ENCODE measurements at places on chromosomes 12 and 14. TPM values are rescaled to one million over a fixed set of nuclear protein-coding genes. Genes with fewer than 3 reads are reported as not detected.
A peak's percentile ranks its signal among the peaks of the same experiment; 100 is the strongest.

The GPRC5A gene
- total RNA-seq: under 0.01 TPM

The GALNT8 gene
- 57.5 TPM for total RNA-seq

DNA sequence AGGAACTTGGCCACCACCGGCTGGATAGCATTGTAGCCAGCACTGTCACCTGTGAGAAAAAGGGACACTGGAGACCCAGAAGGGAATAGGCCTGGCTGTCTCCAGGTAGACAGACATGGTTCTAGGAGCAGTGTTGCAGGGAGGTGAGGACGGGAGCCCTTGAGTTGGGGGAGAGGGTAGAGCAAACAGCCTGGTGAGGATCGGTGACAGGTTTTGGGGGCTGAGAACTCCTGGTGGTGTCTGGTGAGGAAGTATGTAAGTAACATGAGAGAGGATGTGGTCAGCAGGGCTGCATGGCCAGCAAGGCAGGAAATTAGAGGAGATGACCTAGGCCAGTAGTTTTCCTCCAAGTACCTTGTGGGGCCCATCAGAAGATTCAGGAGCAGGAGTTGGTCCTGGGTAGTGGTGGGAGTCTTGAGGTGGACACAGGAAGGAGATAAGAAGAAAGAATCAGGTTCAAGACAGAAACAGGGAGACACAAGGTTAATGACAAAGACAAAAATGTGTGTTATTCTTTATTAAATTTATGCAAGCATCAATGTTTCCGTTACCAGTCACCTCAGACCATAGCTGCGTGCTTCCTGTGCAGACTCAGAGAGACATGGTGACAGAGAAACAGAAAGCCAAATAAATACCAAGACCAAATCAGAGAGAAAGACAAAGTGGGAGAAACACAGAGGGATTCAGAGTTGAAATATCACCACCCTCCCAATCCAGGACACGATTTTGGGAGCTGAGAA lies at the start of gene ARHGAP9:
ARHGAP9 (minus strand) TSS at position 491 of the 740 bp plus-strand sequence; CDS start at position 31, 460 bp downstream.
- DNase-seq: no peak

GRCh38 chr14:72094844-72095582 lies 162.8 kb downstream of the RGS6 start:
- DNase-seq: no peak

- no peak for DNase-seq
Measured at GRCh38 chr12:111586986-111587385, 12.1 kb downstream of the ATXN2 start.

GRCh38 chr14:49367696-49368095 lies 218.5 kb downstream of the RPS29 start:
- no peak for DNase-seq

- no peak for DNase-seq
Measured at GRCh38 chr14:20612403-20612802, 21.2 kb upstream of the RNASE12 start.

GRCh38 chr14:76154539-76155126 lies 2.9 kb downstream of the GPATCH2L start:
- DNase-seq: no peak

- no peak for DNase-seq
Measured at GRCh38 chr12:96326628-96327227, 73.5 kb downstream of the CDK17 start.

- DNase-seq: no peak
Measured at GRCh38 chr12:103834942-103835341, 6.1 kb downstream of the NT5DC3 start.

GRCh38 chr12:53184828-53185227 lies 4.1 kb upstream of the CSAD start:
- no peak for DNase-seq

DNA sequence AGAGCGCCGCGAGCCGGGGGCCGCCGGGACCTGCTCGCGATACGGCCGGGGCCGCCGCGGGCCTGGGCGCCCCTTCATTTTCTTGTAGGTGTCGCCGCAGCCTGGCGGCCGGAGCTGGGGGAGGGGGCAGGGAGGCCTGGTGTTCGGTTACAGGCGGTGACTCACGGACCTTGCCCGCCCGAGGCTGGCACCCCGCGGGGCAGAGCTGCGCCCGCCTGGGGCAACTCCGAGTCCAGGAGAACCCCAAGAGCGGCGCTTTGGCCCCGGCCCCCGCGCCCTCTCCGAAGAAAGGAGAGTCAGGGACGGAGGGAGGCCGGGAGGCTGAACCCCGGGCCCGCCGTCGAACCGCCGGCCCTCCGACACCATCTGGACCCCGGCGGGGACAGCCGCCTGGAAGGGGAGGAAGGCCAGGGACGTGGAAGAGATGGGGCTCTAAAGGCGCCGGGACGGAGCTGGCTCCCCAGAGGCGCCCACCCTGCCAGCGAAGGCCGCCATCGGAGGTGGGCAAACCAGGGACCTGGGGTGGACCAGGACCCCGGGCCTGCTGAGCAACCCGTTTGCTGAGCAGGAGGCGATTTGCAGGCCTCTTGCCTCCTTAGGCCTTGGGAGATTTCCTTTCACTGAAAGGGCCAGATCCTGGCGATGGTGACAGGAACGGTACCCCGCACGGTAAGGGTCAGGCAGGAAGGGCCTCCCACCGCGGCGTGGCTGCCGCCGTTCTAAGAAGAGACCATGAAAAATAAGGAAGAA lies 843 bp upstream of the NUAK1 start:
- DNase-seq: peak; percentile 75

GRCh38 chr12:59007620-59008019 lies 87.3 kb upstream of the LRIG3 start:
- no peak for DNase-seq

Measured in frontal cortex (tissue), 4 donors.